ENCODE measurements at places on chromosomes 7 and 10. TPM values are rescaled to one million over a fixed set of nuclear protein-coding genes. Genes with fewer than 3 reads are reported as not detected.

CCL24 gene
- total RNA-seq = not detected

ADIRF gene
- total RNA-seq = 40.6 TPM

ODAD2 gene
- total RNA-seq = 0.70 TPM

CALHM3 gene
- total RNA-seq = not detected

TLX1 gene
- total RNA-seq = not detected

DKK1 gene
- total RNA-seq = 33.0 TPM

SAMD9L gene
- total RNA-seq = 22.6 TPM

PCLO gene
- total RNA-seq = 1.4 TPM

STAG3 gene
- total RNA-seq = 0.15 TPM

GNG11 gene
- 302 TPM for total RNA-seq

BAMBI gene
- 6.8 TPM for total RNA-seq

LRRC18 gene
- total RNA-seq = not detected

MACC1 gene
- 0.19 TPM for total RNA-seq

THSD7A gene
- 31.6 TPM for total RNA-seq

EN2 gene
- not detected for total RNA-seq

HIF1AN gene
- total RNA-seq = 9.9 TPM

SP8 gene
- total RNA-seq = not detected

HYCC1 gene
- total RNA-seq = 68.2 TPM

PRR15 gene
- total RNA-seq = 0.23 TPM

GARIN1A gene
- 0.05 TPM for total RNA-seq

All from glomerular endothelial cell (primary cell).